Smooth muscle cell of trachea (primary cell): ENCODE measurements at places on chromosomes 1 and 21. TPM values are rescaled to one million over a fixed set of nuclear protein-coding genes. Genes with fewer than 3 reads are reported as not detected.

CLCC1 gene
- 37.7 and 44.5 TPM in 2 replicates for total RNA-seq

BARHL2 gene
- total RNA-seq: not detected in 2 replicates

JAM2 gene
- total RNA-seq: 1.5 and 2.6 TPM in 2 replicates

USH2A gene
- total RNA-seq: under 0.01 TPM in 1 of 2 replicates, not detected in the other

SF3B4 gene
- total RNA-seq: 11.4 and 14.4 TPM in 2 replicates

CA14 gene
- total RNA-seq: not detected in 2 replicates

PLA2G5 gene
- total RNA-seq: 0.15 and 6.9 TPM in 2 replicates

SPTA1 gene
- under 0.01 TPM in 2 replicates for total RNA-seq
